ENCODE measurements at places on chromosomes 1 and 21.

DNA sequence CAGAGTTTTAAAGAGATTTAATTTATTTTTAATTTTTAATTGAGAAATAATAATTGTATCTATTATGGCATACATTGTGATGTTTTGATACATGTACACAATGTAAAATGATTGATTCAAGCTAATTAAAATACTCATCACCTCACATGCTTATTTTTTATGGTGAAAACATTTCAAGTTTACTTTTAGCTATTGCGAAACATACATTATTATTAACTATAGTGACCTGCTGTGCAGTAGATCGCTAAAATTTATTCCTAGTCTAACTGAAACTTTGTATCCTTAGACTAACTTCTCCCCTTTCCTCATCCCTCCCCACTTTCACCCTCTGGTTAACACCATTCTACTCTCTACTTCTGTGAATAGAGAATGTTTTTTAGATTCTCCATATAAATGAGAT lies 191.6 kb downstream of the DNAH14 start:
- no peak for DNase-seq

- DNase-seq = no peak
These were observed 593.1 kb upstream of the PLXNA2 start for GRCh38 chr1:208837242-208837641.

DNA sequence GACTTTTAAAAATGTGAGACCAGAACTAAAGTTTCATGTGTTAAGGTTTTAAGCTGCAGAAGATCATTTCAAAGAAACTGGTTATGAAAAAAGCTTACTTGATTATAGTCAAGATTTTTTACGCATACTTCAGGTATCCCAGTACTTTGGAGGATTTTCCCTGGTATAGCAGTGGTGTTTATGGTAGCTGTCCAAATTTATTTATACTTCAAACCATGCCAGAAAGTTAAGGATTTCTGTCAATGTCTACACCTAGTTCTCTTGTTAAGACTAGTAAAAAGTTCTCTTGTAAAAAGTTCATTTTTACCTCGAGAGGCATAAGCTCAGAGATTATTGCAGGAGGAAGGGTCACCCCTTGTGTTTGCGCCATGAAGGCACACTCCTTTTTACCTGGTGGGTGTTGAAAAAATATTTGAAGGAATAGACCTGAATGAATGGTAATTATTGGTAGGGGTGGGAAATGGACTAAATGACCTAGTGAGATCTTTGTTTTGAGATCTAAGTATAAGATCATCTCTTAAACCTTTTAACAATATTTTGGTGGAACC lies 2.8 kb downstream of the DYRK1A start:
- no peak for DNase-seq

GRCh38 chr1:205769641-205770365 lies 5.5 kb downstream of the RAB29 start:
- DNase-seq = no peak

DNA sequence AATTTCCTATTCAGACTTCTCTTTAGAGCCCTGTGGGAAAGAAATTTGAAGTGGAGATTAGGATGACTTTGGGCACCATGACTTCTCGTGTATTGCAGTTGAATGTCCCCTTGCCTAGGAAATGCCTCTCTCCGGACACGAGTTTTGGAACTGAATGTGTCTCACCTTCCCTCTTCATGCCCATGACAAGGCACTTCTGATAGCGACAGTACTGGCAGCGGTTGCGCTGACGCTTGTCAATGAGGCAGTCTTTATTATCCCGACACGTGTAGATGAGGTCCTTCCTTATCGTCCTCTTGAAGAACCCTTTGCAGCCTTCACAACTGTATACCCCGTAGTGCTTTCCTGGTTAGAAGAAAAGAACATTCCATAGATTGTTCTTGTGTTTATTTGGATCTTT lies 28.1 kb downstream of the RXRG start:
- no peak for DNase-seq

DNA sequence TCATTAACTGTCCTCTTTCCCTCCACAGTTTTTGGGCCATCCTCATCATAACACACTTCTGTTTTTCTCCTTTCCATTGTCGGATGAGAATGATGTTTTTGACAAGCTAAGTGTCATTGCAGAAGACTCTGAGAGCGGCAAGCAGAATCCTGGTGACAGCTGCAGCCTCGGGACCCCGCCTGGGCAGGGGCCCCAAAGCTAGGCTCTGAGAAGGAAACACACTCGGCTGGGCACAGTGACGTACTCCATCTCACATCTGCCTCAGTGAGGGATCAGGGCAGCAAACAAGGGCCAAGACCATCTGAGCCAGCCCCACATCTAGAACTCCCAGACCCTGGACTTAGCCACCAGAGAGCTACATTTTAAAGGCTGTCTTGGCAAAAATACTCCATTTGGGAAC lies 28.6 kb upstream of the IFNAR1 start:
- DNase-seq = no peak

GRCh38 chr1:72283022-72283306 lies 625 bp upstream of the NEGR1 start:
- DNase-seq = no peak

- no peak for DNase-seq
These were observed 517 bp downstream of the IPO13 start for GRCh38 chr1:43947061-43947873.

GRCh38 chr1:203701606-203702005 lies 63.4 kb upstream of the LAX1 start:
- DNase-seq = no peak

DNA sequence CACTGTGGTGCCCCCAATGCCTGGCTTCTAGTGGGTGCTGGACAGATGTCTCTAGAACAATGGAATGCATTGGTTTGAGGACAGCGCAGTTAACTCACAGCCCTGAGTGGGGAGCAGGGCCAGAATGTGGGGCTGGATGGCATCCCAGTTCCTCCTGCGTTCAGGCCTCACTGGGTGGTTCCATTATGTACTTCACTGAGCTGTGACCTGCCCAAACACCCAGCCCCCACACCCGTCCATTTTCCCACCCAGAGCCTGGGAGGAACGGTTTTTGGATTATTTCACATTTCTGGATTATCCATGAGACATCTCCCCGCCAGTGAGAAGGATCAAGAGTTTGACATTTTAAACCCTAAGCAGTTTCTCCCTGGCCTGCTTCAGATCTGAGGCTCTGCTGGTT lies 55.3 kb upstream of the WASF2 start:
- DNase-seq = no peak

- DNase-seq = no peak
These were observed 80.7 kb downstream of the TGFB2 start for GRCh38 chr1:218425647-218426342.

DNA sequence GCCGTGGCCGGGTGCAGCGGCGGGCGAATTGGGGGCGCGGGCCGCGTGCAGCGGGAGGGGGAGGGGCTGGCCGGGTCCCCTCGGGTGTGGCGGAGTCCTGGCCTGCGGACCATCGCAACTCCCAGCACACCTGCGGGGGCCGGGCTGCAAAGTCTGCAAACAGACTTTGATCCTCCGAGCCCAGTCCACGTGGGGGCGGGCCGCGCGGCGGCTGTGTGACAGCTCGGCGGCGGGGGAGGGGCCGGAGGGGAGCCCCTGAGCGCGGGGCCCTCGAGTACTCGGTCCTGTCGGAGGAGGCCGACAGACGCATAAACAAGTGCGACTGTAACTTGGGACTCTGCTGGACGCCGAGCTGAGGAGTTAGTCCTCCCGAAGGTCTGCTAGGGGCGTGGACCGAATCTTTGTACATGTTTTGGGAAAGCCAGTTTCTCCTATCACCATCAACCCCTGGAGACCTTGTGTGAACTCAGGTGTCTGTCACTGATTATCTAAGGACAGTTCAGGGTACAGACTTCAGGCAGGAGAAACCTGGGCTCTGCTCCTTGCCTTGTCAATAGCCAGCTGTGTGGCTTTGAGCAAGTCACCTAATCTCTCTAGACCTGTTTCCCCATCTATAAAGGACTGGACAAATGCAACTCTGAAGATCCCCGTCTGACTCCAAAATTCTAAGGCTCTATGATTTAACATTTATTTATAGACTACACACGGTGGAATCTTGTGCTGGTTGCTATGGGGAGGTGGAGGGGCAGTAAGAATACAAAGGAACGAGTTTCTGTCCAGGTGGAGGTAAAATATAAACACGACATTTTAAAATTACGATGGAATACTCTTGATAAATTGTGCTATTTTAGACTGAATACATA lies 710 bp upstream of the SLC30A1 start:
- peak; percentile 70 for DNase-seq

DNA sequence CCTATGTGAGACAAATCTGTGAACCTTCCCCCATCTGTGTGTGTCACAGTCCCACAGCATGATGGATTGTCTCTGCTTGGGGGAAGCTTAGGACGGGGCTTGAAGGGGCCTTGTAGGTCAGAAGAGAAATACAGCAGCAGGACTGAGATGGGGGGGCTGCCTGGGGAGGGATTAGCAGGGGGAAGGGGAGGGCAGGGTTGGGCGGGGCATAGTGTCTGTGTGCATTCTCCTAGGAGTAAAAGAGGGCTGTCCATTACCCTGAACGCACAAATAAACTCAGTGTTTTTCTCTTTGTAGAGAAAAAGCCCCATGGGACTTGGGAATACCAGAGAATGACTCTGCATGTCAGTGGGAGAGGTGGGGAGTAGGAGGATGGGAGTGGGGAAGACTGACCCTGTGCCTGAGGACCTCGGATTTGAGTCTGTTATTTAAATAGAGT lies 16.4 kb downstream of the RNF220 start:
- no peak for DNase-seq

GRCh38 chr1:207581496-207582153 lies 63.3 kb upstream of the CR1L start:
- no peak for DNase-seq

GRCh38 chr1:18879215-18879790 lies 19.8 kb upstream of the TAS1R2 start:
- no peak for DNase-seq

DNA sequence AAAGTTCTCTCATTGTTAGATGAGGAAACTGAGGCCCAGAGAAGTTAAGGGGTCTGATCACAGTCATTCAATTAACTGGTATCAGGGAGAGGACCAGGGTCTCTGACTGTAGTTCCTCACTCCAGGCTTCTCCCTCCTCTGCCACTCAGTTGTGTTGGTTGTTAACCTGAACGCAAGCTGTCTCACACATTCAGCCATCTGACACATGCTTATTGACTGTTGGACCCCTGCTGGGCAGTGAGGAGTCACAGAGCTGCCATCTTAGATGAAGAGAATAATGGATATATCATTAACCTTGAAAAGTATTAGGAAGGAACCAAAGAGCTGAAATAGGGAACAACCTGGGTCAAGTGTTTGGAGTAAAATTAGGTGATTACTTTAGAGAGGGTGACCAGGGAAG lies 194.8 kb downstream of the ZZZ3 start:
- no peak for DNase-seq

- DNase-seq = no peak
These were observed 423.5 kb downstream of the KIF26B start for GRCh38 chr1:245578308-245578707.

DNA sequence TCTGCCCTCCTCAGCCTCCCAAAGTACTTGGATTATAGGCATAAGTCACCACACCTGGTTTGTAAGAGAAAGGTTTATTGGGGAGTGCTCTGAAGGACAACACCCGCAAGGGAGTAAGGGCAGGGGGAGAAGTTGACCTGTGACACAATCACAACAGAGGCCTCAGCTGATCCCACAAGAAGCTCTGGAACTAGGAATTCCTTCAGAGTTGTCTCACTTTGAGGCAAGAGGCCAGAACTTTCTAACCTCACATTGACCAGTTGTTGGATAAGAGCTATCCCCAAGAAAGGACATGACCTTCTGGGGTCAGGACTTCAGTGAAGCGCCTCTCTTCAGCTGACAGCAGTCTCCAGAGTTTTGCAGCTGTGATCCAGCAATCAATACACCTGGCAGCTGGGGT lies 27.4 kb upstream of the RC3H1 start:
- no peak for DNase-seq

DNA sequence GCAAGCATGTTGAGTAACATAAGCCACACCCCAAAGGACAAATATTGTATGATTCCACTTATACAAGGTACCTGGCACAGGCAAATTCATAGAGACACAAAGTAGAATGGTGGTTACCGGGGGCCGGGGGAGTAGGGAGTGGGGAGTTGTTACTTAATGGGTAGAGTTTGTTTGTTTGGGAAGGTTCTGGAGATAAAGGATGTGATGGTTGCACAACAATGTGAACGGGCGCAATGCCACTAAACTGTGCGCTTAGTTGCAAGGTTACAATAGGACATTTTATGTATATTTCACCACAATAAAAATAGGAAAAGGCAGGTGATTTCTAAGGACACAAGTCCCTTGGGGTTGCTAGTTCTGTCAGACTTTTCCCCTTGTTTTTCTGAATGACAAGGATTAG lies 516.6 kb downstream of the KIF26B start:
- no peak for DNase-seq

DNA sequence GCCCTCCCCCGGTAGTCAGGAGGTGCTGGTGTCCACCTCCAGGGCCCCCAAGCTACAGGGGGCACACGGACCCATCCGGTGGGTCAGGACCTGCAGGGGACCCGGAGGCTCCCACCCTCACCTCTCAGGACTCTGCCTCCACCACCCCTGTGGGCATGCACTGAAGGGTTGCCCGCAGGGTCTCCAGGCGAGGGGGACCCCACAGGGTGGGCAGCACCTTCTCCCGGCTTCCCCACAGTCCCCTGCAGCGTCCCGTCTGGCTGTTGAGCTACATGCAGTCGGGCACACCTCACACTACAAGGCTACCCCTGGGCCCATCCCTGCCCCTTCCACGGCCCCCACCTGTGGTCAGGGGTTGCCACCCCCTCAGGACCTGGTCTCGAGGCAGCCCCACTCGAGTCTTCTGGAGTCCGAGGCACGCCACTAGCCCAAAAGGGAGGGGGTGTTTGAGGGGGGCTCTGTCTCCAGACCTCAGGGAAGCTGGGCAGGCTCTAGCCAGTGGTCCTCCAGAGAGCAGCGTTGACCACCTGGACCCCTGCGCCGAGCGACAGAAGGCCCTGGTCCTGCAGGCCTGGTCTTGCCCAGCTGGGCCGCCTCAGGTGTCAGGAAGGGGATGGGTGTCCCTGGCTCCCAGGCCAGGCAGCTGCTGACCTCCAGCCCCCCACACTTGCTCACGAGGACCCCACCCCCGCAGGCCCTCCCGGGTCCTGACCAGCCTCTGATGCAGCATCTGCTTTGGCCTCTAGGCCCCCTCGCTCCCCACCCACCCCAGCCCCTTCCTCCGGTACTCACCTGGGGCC lies 9.6 kb downstream of the PARS2 start:
- DNase-seq = no peak

- no peak for DNase-seq
These were observed 251.6 kb upstream of the SGIP1 start for GRCh38 chr1:66282343-66282852.

GRCh38 chr1:53332186-53332564 lies 4.3 kb upstream of the LRP8 start:
- DNase-seq = no peak
